ENCODE measurements at places on chromosomes 11 and 22. TPM values are rescaled to one million over a fixed set of nuclear protein-coding genes. Genes with fewer than 3 reads are reported as not detected.

DNA sequence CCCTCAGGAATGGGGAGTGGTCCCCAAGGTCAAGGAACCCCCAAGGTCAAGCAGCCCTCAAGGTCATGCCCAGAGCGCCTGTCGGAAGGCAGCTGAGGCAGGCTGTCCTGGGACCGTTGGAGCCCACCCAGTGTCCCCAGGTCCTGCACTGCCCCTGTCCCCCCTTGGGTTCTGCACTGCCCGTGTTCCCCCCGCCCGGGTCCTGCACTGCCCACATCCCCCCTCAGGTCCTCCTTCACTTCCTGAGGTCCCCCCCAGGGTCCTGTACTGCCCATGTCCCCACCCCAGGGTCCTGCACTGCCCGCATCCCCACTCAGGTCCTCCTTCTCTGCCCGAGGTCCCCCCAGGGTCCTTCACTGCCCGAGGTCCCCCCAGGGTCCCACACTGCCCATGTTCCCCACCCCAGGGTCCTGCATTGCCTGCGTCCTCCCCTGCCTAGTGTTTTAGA lies 1073.0 kb downstream of the BRD1 start:
- DNase-seq = no peak

GRCh38 chr11:93700830-93701229 lies 39.3 kb downstream of the CEP295 start:
- no peak for DNase-seq

DNA sequence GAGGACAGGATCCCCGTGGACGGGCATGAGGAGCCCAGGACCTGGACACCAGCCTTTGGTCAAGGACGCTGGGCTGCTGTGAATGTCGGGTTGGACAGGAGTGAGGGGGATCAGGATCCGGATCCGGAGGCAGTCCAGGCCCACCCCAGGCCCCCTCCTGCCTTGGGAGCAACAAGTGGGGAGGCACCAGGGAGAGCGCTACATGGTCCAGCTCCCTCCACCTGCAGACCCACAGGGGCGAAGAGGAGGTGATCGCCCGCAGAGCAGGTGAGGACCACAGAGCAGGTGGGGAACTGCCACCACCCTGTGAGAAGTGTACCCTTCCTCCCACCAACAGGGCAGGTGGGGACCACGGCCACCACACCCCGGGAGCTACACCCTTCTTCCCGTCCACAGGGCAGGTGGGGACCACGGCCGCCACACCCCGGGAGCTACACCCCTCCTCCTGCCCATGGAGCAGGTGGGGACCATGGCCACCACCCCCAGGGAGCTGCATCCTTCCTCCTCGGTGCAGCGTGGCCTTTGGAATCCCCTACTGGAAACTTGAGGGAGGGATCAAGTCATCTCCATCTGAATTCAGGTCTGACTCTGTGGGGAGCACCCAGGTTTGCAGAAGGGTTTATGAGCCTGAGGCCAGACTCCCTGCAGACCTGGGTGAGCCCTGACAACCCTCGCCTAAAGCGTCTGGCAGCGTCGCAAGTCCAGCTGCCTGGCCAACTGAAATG lies 141.0 kb downstream of the BRD1 start:
- no peak for DNase-seq

DNA sequence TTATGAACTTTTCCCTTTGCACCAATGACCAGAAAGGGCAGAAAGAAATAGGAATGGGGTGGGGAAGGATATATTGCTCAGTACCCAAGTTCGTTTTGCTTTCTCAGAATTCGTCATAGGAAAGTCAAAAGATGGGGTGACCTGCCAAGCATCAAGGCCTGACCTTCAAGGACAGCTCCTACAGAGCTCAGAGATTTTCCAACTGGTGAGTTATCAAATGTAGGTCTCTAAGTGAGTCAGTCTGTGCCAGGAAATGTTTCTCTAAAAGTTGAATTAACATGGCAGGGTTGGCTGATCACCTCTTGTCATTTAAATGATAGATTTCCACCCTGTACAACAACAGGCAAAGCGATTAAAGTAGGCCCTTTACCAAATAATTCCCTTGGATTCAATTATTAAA lies 307.2 kb downstream of the CADM1 start:
- no peak for DNase-seq

- no peak for DNase-seq
Measured at GRCh38 chr11:77438487-77438886, 35.4 kb downstream of the PAK1 start.

- DNase-seq = no peak
Measured at GRCh38 chr11:6611092-6611962, 689 bp downstream of the TAF10 start.

DNA sequence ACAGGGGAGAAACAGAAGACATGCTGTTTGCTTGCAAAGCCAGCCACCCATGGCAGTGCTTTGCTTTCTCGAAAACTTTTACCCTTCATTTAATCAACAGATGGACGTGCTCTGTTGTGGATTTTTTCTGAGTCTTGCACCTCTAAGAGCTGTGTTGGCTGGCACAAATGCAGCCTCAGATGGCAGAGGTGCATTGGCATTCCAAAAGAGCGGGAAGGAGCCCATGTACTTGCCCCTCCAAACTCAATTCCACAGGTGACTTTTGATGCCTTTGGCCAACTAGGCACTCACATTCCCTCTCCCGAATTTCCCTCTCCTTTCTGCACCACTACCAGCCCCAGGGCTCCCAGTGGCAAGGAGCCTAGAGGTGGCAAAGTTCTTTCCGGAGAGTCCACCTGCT lies 1.2 kb downstream of the KIRREL3 start:
- no peak for DNase-seq

- DNase-seq = no peak
Measured at GRCh38 chr11:7579361-7579791, 65.6 kb downstream of the PPFIBP2 start.

The HNRNPUL2 gene
- polyA plus RNA-seq = 36.4 TPM

The BEST1 gene
- polyA plus RNA-seq = 0.25 TPM

The A4GALT gene
- 19.1 TPM for polyA plus RNA-seq

The OR5A1 gene
- polyA plus RNA-seq = not detected

The KDM4E gene
- polyA plus RNA-seq = not detected

The OR4C16 gene
- polyA plus RNA-seq = not detected

The NF2 gene
- 43.3 TPM for polyA plus RNA-seq
